Renal cortical epithelial cell (primary cell): ENCODE measurements at places on chromosomes 11 and 22.

DNA sequence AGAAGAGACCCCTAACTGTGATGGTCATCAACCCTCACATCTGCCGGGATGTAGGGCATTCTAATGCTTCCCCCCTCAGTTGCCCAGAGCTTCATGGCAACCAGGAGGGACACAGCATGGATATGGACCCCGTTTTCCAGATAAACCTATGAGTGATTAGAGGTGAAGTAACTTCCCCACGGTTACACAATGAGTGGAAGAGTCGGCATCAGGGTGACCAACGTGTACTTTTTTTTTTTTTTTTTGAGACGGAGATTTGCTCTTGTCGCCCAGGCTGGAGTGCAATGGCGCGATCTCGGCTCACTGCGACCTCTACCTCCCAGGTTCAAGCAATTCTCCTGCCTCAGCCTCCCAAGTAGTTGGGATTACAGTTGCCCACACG lies 25.0 kb downstream of the TXN2 start:
- no peak for DNase-seq

- DNase-seq = no peak
Measured at GRCh38 chr11:65236194-65237059, 25.3 kb upstream of the POLA2 start.

DNA sequence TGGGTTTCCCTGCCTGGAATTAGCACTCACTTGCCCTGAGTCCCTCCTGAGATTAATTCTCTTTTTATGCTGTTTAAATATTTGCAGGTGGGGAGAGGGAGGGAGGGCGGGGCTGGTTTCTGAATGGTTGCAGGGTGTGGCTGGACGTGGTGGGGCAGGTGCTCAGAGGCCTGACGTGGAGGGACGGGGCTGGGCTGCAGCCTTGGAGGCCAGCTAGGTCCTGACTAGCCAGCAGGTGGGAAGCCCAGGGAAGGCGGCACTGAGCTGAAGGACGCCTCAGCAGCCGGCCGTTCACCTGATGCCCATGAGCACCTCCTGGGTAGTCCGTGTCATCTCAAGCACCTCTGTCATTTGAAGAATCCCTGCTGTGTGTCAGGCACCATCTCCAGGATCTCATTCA lies 21.3 kb downstream of the SGSM1 start:
- DNase-seq = no peak

- peak; percentile 63 for DNase-seq
Measured at GRCh38 chr11:129249351-129249750, 57.2 kb upstream of the ARHGAP32 start.

DNA sequence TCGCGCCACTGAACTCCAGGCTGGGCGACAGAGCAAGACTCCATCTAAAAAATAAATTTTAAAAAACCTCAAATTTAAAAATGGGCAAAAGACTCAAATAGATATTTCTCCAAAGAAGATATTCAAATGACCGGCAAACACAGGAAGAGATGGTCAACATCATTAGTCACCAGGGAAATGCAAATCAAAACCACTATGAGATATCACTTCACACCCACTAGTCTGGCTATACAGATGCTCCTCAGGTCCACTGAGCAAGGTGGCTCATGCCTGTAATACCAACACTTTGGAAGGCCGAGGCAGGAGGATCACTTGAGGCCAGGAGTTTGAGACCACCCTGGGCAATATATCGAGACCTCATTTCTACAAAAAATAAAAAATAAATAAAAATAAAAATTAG lies 43.3 kb upstream of the SLC35C1 start:
- no peak for DNase-seq

GRCh38 chr22:26615149-26615548 lies 2.7 kb downstream of the CRYBB1 start:
- no peak for DNase-seq

DNA sequence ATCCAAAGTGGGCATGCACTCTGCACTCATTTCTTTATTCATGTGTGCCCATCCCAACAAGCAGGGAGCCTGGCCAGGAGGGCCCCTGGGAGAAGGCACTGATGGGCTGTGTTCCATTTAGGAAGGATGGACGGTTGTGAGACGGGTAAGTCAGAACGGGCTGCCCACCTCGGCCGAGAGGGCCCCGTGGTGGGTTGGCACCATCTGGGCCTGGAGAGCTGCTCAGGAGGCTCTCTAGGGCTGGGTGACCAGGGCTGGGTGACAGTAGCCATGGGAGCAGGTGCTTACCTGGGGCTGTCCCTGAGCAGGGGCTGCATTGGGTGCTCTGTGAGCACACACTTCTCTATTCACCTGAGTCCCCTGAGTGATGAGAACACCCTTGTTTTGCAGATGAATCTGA lies 129.3 kb upstream of the B3GAT1 start:
- no peak for DNase-seq

DNA sequence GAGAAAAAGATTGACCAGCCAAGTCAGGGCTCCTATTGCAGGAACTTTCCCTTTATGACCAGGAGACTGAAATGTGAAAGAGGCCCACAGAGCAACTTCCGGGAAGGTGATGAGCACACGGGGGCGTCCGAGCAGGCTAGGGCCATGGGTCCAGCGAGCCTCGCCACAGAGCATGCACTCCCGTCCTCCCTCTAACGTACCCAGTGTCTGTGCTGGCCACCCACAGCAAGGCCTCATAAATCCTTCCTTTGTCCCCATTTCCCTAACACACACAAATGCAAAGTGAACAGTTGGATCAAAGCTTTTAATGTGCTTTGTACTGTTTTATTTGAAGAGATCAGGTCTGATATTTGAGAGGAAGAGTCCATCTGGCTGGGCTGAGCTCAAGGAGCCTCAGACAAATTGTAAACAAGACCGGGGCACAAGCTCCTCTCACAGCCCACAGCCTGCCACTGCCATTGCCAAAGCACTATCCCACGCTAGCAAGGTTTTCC lies 44.3 kb downstream of the BLID start:
- no peak for DNase-seq

DNA sequence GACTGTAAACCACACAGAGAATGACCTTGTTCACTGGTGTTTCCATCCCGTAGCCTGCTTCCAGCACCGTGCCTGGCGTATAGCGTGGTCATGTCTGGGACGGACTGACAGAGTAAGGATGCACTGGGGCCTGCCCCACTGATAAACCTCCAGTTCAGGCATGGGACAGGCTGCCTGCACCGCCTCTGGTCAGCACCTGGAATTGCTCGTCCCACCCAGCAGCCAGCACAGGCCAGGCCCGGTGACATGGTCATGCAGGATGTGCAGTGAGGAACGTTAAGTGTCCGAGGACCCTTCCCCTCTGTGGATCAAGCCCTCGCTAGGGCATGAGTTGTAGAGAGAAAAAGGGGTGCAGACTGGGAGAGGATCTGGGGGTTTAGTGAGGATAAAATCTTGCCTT lies 44.8 kb downstream of the LMO1 start:
- no peak for DNase-seq

DNA sequence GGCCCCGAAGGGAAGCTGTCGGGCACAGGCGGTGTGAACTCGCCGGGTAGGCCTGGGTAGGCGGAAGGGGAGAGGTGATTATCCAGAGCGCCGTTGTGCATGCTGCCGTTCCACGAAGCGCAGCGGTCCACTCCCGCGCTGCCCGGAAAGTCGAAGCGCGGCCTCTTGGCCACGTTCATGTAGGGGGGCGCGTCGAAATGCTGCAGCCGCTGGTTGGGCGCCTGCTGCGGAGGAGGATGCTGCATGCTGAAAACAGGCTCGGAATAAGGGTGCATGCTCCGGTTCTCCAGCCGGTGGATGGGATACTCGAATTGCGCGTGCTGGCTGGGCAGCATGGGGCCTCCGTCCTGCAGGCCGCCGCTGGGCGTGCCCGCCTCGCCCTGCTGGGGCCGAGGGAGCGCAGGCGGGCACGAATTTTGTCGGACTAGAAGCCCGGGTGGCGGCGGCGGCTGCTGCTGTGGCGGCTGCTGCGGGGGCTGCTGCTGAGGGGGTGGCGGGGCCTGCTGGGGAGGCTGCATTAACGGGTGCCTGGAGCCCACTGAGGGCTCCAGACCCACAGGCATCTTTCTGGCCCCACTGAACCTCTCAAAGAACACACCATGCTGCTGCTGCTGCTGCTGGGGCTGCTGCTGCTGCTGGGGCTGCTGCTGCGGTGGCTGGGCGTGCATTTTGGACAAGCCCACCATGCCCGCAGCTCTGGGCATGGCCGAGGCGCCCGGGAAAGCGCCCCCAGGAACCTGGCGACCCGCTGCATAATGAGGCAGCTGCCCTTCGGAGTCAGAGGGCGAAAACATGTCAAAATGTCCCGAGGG lies 2.3 kb downstream of the MN1 start:
- DNase-seq = no peak

- DNase-seq = no peak
Measured at GRCh38 chr11:104883342-104883741, 14.9 kb downstream of the CASP12 start.

GRCh38 chr11:73177380-73177777 lies 35.3 kb upstream of the FCHSD2 start:
- DNase-seq = no peak

GRCh38 chr11:83691451-83691950 lies 405.3 kb upstream of the CCDC90B start:
- no peak for DNase-seq

DNA sequence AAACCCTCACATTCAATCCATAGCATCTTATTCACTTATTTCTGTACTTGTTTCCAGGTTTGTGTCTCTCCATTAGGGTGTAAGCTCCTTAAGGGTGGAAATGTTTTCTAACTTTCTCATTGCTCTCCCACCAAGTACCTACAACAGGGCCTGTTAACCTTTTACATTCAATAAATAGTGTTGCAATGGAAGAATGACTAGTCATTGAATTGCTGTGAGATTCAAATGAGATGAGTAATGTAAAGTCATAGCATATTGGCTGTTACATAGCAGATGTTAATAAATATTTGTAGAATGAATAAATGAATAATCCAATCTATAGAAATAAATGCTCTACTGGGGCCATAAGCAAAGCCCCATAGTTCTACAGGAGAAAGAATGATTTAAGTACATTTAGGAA lies 75.4 kb upstream of the DDI1 start:
- peak; percentile 81 for DNase-seq

- DNase-seq = no peak
Measured at GRCh38 chr22:48310740-48311139, 1516.9 kb downstream of the BRD1 start.

GRCh38 chr22:26276529-26277160 lies 107.4 kb downstream of the SEZ6L start:
- DNase-seq = no peak

GRCh38 chr22:21028277-21029251 lies 3.8 kb downstream of the SLC7A4 start:
- no peak for DNase-seq

GRCh38 chr11:118226296-118226695 lies 1.5 kb upstream of the JAML start:
- no peak for DNase-seq
